ENCODE measurements at places on chromosomes 1 and 21.
A peak's percentile ranks its signal among the peaks of the same experiment; 100 is the strongest.

GRCh38 chr1:207388721-207389120, 65.4 kb upstream of the CR2 start:
- DNase-seq = no peak

DNA sequence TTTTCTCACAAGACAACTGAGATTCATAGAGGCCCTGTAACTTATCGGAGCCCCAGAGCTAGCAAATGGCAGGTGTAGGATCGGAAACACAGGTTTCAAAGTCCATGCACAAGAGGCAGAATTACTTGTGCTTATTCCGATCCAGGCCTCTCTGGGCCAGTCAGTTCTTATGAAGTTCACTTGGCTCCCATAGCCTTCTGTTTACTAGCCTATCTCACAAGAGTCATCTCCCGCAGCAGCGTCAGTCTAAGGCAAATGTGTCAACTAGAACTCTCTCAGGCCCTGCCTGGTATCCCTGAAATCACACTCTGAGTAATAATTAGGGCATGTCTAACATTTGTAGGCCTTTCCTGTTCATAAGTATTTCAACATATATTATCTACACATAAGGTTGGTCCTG, 43.3 kb downstream of the PHC2 start:
- DNase-seq = peak; percentile 53

- peak; percentile 77 for DNase-seq
Observed at GRCh38 chr1:45205910-45206721, at the start of gene ZSWIM5. ZSWIM5 (minus strand) TSS chr1:45206605; CDS start chr1:45206350, 255 bp downstream.

DNA sequence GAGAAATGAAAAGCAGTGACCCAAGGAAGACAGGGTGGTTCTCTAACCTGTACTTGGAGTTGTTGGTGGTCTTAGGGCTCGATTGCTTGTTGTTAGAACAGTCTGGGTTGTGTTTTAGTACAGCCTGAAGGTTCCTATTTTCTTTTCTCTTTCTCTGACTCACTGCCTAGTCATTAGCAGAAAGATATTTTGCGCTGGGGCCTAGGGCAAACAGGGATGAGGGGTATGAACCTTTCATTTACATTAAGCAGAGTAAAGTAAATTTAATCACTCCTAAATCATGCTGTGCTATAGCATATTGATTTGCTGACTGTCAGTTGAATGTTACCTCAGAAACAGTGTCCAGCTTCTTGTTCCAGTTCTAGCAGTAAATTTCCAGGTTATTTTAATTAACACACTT, 197.2 kb downstream of the RWDD3 start:
- no peak for DNase-seq

- DNase-seq = no peak
Observed at GRCh38 chr1:47533793-47534328, 96.0 kb downstream of the FOXD2 start.

GRCh38 chr1:153533689-153534201, 2.0 kb downstream of the S100A6 start:
- peak; percentile 89 for DNase-seq

DNA sequence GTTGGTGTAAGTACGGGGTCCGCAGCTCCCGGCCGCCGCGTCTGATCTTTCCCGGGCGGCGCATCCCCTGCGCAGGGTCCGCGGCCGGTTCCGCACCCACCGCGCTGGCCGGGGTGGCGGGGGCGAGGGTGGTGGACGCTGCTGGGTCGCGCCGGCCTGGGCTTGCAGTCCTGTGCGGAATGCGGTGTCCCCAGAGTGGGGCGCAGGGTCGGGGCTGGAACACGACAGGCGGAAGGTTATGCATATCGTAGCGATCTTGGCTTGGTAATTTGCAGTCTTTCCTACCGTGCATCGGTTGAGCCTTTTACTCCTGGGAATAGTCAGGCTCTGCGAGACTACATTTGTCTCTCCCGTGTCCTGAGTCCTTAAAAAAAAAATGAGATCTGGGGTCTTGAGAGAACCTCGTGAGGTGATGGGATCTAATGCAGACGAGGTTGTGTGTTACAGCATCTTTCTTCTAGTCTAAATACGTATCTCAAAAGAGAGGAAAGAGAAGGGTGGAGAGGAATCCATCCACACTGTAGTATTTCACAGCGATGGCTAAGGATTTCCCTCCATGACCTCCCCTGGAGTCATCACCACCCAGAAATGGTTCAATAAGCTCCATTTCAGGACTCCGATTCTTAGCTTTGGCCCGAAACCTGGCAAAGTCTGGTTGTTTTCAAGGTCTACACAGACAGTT, 572 bp downstream of the ATP1B1 start:
- DNase-seq = no peak

DNA sequence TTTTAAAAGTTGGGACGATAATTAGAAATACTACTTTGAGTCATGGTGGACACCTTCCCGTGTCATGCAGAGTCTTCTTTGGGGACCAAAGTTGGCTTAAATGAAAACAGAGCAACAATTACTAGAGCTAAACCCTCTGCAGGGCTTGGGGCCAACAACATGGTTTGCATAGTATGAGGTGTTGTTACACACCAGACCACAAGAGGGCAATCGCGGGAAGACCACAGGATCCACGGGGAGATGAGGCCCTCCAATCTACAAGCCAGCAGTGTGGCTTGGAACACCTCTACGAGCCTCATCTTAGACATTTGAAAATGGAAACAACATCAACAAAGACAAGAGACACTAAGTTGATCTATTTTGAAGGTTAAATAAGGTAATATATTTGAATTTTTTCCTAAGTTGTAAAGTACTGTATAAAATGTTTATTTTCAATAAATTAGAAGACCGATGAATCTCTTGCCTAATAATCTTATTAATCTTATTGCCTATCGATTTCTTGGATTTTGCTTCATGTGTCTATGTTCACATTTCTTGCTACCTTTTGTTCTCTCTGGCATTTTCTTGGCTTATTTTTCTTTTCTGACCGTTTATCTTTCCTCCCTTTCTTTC, 8.2 kb upstream of the SMCP start:
- peak; percentile 87 for DNase-seq

DNA sequence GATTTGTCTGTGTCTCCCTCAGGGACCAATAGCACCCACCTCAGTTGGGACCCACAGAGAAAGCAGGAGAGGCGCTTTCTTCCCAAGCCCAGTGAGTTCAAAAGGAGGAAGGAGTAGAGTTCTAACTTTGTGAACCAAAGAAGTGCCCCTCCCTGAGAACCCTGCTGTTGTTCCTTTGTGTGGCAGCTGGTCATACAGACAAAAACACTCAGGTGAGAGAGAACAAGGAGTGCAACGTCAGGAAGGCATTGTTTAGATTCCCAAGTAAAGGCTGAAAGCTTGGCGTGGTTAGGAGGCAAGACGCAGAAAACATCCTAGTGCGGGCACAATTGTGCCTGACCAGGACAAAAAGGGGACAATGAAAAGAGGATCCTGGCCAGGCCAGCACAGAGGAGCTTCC, 654.6 kb downstream of the KIF26B start:
- no peak for DNase-seq

DNA sequence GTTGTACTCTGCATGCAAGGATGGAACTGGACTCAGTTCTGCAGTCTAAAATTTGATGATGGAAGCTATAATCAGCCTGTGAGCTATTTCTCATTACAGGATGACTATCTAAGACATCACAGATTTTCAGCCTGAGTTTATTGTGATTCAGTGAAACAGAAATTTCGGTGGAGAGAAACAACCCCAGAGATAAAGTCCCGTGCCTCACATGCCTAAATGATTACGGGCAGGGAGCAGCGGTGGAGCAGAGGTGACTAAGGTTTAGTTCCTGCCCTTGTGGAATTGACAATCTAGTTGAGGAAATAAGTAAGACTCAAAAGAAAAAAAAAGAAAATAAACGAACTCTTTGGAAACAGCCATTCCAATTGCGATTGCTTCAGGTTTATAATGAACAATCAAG, 96.9 kb downstream of the GRIK3 start:
- DNase-seq = no peak

DNA sequence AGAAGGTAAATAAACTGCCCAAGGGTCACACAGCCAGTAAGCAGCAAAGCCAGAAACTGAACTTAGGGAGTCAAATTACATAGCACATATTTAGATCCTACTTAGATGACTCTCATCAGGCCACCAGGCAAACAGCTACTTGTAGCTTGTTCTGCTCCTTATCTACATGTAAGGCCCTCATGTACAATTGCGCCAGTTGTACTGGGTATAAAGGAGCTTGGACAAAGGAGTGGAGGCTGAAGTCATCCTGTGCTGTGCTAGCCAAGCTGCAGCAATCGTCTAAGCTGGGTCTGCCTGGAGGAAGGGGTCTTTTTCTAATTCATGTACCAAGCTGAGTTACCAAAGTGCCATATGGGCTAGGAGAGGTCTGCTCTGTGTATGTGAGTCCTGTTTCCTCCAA, 12.8 kb downstream of the ETNK2 start:
- no peak for DNase-seq

- DNase-seq = no peak
Observed at GRCh38 chr1:16924919-16925477, 3.3 kb downstream of the CROCC start.

DNA sequence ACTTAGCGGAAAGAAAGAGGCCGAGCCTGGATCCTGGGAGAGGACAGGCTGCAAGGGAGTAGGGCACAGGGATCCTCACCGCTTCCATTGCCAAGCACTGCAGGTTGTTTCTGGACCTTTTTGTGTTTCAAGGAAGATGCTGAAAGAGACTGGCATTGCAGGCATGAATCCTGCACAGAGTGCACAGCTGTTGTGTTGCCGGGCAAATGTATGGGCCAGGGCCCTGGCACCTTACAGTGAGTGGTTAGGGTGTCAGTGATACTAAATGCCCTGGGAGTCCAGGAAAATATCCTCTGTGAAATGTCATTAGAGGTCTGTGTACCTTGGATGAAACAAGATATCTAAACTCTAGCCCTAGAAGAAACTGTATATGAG, 145.5 kb upstream of the FGGY start:
- no peak for DNase-seq

DNA sequence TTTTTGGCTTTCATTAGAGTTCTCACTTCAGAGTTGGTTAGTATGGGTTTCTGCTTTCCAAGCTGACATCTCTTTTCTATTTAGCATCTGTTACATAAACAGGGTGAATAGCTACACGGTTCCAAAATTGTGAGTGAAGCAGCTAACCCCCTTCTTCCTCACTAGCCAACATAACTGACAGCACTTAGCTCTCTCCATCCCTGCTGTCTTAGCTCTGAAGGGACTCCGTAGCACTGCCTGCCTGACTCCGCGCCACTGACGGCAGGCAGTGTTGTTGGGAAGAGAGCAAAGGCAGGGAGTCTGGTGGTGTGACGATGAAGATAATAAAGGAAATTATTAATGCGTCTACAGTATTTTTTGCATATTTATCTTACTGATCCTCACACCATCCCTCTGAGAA, 247.0 kb downstream of the PTBP2 start:
- peak; percentile 12 for DNase-seq

DNA sequence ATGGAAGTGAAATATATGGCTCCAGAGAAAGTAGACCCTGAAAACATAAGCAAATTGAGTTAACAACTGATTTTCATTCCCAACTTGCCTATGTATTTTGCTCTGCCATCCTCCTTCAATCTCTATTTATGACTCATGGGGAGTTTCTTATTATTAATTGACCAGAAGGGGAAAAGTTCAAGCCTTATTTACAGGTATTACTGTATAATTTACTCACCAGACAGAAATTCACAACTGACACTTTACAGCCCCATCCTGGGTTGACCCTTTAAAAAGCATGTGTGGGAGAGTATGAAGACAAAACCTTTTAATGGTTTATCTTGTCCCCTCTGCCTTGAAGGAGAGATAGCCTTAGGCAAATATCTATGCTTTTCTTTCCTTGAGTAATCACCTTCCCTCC, 39.8 kb upstream of the C1orf53 start:
- DNase-seq = no peak

DNA sequence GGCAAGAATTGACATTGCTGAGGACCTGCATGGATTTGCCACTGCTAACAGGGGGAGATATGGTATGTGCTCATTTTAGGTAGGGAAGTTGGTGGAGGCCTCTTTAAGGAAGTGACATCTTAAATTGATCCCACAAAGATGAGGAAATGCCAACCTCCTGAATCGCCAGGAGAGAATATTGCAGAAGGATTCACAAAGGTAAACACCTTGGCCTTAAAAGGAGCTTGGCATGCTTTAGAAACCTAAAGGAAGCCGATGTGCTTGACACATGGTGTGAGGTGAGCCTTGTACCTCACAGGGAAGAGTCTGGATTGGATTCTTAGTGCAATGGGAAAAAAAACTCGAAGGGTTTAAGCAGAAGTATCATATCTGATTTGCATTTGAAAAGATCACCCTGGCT, 470.5 kb upstream of the DAB1 start:
- no peak for DNase-seq

GRCh38 chr1:169550294-169550693, 36.0 kb downstream of the F5 start:
- peak; percentile 67 for DNase-seq

DNA sequence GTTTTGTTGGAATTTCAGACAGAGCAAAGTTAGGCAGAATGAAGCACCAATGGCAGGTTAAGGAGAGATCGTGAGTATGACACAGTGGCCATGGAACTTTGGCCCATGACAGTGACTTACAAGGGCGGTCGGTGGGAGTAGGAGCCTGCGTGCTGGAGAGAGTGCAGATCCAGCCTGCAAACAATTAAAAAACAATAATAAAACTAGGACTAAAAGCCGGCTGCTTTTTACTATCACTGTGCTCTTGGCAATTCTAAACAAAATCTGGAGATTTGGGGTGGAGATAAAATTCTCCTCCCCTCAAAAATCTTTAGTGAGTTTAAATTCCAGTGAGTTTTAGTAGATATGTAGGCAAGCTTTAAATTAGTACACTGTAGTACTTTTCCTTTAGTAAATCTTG, 96.9 kb downstream of the DHRS3 start:
- no peak for DNase-seq

- DNase-seq = no peak
Observed at GRCh38 chr1:240464099-240464498, 147.9 kb downstream of the GREM2 start.

- DNase-seq = no peak
Observed at GRCh38 chr1:22453181-22453580, 1.5 kb downstream of the ZBTB40 start.

DNA sequence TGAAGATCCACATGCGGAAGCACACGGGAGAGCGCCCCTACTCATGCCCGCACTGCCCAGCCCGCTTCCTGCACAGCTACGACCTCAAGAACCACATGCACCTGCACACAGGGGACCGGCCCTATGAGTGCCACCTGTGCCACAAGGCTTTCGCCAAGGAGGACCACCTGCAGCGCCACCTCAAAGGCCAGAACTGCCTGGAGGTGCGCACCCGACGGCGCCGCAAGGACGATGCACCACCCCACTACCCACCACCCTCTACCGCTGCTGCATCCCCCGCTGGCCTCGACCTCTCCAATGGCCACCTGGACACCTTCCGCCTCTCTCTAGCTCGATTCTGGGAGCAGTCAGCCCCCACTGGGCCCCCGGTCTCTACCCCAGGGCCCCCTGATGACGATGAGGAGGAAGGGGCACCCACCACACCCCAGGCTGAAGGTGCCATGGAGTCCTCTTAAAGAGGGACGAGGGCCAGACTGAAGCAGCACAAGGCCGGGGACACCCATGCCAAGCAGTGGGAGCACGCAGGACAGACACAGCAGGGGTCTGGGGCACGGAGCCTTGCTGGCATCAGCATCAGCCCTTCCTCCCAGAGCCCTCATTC, 13.7 kb downstream of the ZBTB7B start:
- DNase-seq = no peak

Data from GM03348 (cell line).